ENCODE measurements at places on chromosomes 1 and 21. TPM values are rescaled to one million over a fixed set of nuclear protein-coding genes. Genes with fewer than 3 reads are reported as not detected.

KRTAP6-3 gene
- total RNA-seq: not detected

SKI gene
- 172 TPM for total RNA-seq

TPTE gene
- 3.7 TPM for total RNA-seq

OR2L13 gene
- total RNA-seq: 0.12 TPM

COL8A2 gene
- total RNA-seq: 0.88 TPM

SYNC gene
- 20.2 TPM for total RNA-seq

VAV3 gene
- 23.7 TPM for total RNA-seq

CELF3 gene
- total RNA-seq: not detected

PAQR7 gene
- total RNA-seq: 3.2 TPM

- DNase-seq: no peak
Observed at GRCh38 chr1:42000766-42001165, 82.0 kb upstream of the HIVEP3 start.

DNA sequence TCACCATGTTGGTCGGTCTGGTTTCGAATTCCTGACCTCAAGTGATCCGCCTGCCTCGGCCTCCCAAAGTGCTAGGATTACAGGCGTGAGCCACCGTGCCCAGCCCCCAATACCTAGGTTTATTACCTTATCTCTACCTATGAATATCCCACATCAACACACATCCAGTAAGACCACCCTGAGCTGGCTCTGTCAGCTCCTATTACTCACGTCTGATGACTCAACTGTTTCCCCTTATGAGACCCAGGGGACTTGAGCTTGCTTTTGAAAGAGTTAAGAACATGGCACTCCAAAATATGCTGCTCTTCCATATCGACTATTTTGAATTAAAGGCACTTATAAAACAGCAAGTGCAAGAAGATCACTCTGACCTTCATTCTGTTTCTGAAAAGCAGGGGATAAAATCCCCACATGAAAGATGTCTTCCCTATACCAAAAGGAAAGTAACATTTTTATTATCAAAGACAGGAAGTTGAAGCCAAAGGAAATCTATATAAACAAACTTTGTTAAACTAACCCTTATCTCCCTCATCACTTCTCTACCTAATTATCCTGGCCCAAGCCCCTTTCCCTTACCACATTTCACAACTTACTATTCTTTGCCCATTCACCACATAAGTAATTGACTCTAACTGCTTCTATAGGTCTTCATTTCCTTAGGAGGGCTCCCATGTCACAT, 41.3 kb upstream of the OSBPL9 start:
- peak; percentile 27 for DNase-seq

- no peak for DNase-seq
Observed at GRCh38 chr1:169018751-169019150, 87.7 kb upstream of the ATP1B1 start.

GRCh38 chr1:56525489-56526041, 53.8 kb downstream of the PLPP3 start:
- no peak for DNase-seq

- DNase-seq: no peak
Observed at GRCh38 chr1:53069663-53070327, 7.8 kb downstream of the PODN start.

GRCh38 chr1:59414406-59415133, 117.7 kb downstream of the FGGY start:
- no peak for DNase-seq

DNA sequence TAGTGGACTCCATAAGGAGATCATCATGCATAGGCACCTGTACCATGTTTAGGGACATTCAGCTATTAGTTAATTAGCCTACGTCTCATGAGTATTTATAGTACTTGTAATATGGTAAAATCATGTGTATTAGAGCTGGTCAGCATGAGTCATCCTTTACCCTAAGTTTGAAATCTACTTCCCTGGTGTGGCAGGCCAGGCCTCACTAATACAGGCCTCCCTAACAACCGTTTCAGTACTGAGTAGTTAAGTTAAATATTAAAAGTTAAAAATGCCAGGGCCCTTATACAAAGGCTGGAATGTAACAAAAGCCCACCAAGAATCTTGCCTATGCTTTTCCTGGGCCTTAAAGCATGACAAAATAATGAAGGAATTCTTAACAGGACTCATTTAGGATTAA, 356.3 kb upstream of the DPYD start:
- DNase-seq: peak; percentile 6

DNA sequence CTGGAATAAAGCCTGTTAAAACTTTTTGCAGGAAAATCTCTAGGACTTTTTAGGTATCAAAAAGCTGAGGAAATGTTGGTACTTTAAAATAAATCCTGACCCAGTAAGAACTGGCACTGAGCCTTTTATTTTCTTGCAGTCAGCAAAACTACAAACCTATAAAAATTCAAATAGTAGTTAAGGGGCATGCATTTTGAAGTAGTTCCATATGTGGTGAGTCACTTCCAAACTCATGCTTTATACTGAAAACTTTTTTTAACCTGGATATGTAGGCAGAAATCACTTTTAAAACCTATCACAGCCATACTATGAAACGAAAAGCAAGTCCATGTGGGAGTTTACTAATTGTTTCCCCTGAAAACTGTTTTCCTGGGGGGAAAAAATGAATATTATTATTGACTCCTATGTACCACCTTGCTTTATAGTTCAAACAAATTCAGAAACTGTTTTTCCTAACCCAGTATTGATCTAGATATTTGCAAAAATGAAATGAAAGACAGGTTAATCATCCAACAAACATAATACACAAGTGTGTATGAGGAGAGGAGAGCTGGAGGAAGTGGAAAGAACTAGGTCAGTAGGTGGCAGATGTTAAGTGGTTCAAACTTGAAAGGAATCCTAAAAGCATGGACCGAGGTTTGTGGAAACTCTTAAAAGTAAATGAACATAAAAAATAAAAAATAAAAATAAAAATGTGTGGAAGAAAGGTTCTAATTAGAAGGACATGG, 30.5 kb downstream of the NRIP1 start:
- DNase-seq: no peak

GRCh38 chr1:55609630-55610029, 394.5 kb upstream of the USP24 start:
- no peak for DNase-seq

DNA sequence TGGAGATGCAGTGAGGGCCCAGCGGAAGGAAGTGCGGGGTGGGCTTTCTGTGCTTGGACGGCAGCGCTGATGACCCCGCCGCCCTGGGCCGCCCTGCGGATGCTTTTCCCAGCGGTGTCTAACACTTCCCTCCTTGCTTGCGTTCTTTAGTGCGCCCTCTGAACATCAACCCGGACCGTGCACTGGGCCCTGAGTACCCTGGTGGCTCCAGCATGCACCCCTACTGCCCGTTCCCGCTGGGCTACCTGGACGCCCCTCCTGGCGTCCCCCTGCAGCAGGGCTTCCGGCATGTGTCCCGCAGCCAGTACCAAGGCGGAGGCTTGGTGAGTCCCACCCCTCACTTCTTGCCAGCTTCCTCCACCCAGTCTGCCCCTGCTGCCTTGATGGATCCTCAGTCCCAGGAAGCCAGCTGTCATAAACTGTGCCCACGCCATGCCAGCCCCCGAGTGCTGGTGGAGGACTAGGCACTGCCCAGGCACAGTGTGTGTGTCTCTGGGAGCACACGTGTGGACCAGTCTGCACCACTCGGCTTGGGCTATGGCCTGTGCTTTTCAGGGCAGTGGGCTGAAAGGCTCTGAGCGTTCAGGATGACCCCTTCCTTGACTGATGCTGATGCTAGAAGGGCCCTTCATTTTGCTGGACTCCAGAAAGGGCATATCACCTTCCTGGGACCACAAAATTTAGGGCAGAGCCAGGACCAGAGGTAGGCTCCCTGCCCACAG, 2.3 kb downstream of the DMRTB1 start:
- no peak for DNase-seq

DNA sequence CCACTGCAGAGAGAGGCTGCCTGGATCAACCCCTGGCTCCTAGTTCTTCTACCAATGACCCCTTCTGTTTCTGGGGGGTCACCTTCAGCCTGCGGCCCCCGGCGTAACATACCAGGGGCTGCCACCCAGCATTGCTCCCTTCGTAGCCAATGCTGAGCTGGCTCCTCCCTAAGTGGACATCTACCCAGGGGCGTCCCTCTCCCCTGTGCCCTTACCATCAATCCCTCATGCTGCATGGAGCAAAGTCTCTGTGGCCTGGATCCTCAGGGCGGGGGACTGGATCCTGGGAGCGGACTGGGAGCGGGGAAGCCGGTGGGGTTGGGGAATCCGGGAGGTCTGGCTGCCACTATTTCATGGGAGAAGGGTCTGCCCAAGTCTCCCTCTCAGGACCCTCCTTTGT, 28.6 kb downstream of the TRIM67 start:
- DNase-seq: no peak

All from H4 (cell line).